Activated naive CD8-positive, alpha-beta T cell treated with anti-CD3 and anti-CD28 coated beads for 36 hours (primary cell): ENCODE measurements at places on chromosomes 16 and 17. TPM values are rescaled to one million over a fixed set of nuclear protein-coding genes. Genes with fewer than 3 reads are reported as not detected.

DNA sequence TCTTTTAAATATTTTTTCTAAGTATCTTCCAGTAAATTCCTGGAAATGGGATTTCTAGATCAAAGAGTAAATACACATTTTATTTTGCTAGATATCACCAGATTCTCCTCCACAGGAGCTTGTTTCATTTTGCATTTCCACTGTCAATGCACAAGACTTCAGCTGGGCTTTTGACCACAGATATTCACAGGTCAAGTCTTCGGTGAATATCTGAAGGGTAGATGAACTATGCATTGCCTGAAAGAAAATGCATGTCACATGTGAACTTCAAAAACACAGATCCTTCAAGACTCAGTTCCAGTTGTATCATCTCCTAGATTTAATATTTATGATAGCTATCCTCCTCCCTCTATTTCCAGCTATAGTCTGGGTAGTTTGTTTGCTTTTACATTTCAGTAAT, 963.6 kb upstream of the GOT2 start:
- H3K36me3 ChIP-seq, result no peaks in the 10 kb centered on the region
- H3K27ac ChIP-seq, result no peak overlapping the region
- H3K4me3 ChIP-seq, result no peak overlapping the region
- no peak for DNase-seq
- no peaks in the 10 kb centered on the region for H3K27me3 ChIP-seq

The CLDN6 gene
- not detected for total RNA-seq

The CES3 gene
- total RNA-seq, result 0.43 TPM

DNA sequence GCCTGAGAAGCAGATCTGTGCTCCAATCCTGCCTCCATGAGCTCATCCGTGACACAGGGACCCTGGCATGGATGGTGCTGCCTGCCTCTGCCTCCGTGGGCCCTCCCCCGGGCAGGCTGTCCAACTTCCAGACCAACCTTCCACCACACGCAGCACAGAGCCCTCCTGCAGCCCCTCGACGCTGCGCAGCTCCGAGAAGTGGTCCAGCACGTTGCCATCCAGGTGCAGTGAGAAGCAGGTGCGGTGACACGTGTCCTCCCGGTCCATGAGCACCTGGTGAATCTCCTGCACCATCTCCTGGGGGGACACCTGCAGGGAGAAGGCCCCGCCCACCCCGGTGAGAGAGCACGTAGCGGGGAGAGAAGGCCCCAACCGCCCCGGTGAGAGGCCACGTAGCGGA, 8.4 kb downstream of the CLUH start:
- H3K4me1 ChIP-seq, result peaks cover 4% of the 10 kb centered on the region
- no peaks in the 10 kb centered on the region for H3K27me3 ChIP-seq
- no peak overlapping the region for H3K27ac ChIP-seq
- no peak overlapping the region for H3K4me3 ChIP-seq

DNA sequence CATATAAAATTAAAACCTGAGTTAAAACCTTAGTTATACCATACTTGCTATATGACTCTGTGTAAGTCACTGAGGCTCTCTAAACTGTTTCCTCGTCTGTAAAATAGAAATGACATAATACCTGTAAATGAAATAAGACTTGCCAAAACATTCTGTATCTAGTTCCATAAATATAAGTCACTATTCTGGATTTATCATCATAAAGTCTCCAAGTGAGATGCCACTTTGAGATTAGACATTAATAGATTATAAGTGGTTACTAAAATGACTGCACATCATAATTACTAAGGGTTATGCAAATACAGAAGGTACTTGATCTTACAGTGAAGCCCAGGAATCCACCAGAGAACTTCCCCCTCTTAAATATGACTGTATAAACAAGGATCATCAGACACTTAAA, 12.0 kb upstream of the BRIP1 start:
- no peaks in the 10 kb centered on the region for H3K27me3 ChIP-seq
- H3K4me3 ChIP-seq, result no peak overlapping the region
- H3K4me1 ChIP-seq, result no peaks in the 10 kb centered on the region
- peaks cover 14% of the 10 kb centered on the region for H3K36me3 ChIP-seq
- no peak overlapping the region for H3K27ac ChIP-seq

DNA sequence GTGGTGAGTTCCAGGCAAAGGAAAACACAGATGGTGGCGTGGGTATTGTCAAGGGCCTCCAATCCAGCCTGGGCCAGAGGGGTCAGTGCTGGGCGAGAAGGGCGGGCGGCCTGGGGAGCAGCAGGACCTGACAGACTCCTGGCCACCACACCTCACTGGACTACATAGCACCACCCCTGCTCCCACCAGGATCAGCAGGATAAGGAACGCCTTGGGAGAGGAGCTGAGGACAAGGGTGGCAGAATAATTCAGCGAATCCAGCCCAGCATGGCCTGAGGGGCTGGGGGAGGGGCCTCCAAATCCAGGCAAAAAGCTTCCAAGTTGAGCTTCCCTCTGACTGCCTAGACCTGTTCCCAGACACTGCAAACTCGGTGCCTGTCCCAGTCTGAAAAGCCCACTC, 6.5 kb downstream of the DLX4 start:
- peaks cover 67% of the 10 kb centered on the region for H3K27me3 ChIP-seq
- H3K4me3 ChIP-seq, result no peak overlapping the region
- no peak for DNase-seq
- no peak overlapping the region for H3K27ac ChIP-seq
- H3K36me3 ChIP-seq, result no peaks in the 10 kb centered on the region

GRCh38 chr16:76502063-76502462, 224.9 kb downstream of the CNTNAP4 start:
- no peaks in the 10 kb centered on the region for H3K36me3 ChIP-seq
- no peaks in the 10 kb centered on the region for H3K4me1 ChIP-seq

The CLEC18A gene
- not detected for total RNA-seq

GRCh38 chr16:77063676-77064016, 127.3 kb upstream of the MON1B start:
- no peak for DNase-seq
- no peaks in the 10 kb centered on the region for H3K36me3 ChIP-seq
- H3K4me1 ChIP-seq, result no peaks in the 10 kb centered on the region
- H3K27ac ChIP-seq, result no peak overlapping the region
- peaks cover 13% of the 10 kb centered on the region for H3K27me3 ChIP-seq
- no peak overlapping the region for H3K4me3 ChIP-seq

DNA sequence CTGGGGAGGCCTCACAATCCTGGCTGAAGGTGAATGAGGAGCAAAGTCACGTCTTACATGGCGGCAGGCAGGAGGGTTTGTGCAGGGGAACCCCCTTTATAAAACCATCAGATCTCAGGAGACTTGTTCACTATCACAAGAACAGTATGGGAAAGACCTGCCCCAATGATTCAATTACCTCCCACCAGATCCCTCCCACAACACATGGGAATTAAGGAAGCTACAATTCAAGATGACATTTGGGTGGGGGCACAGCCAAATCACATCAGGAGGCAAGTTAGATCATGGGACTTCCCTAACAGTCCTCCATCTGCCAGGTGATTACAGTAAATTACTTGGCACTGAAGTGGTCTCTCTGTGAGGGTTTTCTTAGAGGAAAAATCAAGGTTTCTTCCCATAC, 5.3 kb downstream of the TMEM114 start:
- no peak overlapping the region for H3K27ac ChIP-seq
- no peak overlapping the region for H3K4me3 ChIP-seq
- H3K27me3 ChIP-seq, result peaks cover 43% of the 10 kb centered on the region
- H3K4me1 ChIP-seq, result peaks cover 5% of the 10 kb centered on the region

DNA sequence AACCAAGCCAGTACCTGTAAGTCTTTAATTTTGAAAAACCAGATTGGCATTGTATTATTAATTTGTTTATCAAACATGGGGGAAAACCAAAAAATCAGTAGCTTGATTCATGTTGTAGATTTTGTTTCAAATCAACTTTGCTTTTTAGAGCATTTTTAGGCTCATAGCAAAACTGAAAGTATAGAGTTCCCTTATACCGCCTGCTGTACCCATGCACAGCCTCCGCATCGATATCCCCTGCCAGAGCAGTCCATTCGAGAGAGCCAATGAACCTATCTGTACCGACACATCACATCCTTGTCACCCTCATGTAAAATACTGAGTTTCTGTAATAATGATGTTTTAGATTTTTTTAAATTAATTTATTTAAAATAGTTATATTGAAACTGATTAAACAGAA, 16.2 kb upstream of the MRC2 start:
- H3K4me1 ChIP-seq, result peaks cover 6% of the 10 kb centered on the region
- H3K36me3 ChIP-seq, result peaks cover 28% of the 10 kb centered on the region
- DNase-seq, result no peak
- no peak overlapping the region for H3K4me3 ChIP-seq

The TMEM100 gene
- not detected for total RNA-seq

The HBA2 gene
- not detected for total RNA-seq

The KRTAP2-4 gene
- not detected for total RNA-seq

DNA sequence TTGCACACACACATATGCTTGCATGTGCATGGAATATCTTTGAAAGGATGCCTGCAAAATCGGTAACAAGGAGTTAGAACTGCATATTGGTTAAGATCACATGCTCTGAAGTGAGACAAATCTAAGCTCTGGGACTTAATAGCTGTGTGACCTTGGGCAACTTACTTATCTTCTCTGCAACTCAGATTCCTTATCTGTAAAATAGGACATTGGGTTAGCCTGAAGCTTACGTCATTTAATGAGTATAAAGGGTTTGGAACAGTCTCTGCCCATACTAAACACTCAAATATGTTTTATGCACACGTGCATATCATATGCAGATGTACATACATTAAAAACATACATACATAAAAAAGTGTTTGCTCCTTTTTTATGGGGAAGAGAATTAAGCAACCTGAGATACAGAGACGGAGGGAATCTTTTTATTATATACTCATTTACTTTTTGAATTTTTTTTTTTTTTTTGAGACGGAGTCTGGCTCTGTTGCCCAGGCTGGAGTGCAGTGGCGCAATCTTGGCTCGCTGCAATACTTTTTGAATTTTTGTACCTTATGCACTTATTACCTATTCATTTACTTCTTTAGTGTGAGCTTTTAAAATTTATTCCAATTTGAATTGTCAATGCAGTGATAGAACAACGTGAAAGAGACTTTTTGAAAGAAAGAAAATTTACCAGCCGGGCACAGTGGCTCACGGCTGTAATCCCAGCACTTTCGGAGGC, 206.2 kb downstream of the CCDC182 start:
- no peak overlapping the region for H3K27ac ChIP-seq
- H3K27me3 ChIP-seq, result no peaks in the 10 kb centered on the region
- no peak for DNase-seq
- H3K36me3 ChIP-seq, result peaks cover 2% of the 10 kb centered on the region
- H3K4me3 ChIP-seq, result no peak overlapping the region

DNA sequence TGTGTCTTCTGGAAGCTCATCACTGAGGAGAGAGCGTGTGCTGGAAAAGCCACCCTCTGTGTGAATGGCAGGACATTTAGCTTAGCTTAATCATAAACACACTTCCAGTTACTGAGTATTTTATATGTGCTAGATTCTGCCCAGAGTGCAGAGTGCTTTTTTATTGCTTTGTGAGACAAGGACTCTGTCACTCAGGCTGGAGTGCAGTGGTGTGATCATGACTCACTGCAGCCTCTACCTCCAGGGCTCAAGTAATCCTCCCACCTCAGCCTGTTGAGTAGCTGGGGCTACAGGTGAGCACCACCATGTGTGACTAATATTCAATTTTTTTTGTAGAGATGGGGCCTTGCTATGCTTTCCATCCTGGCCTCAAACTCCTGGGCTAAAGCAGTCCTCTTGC, 61.4 kb upstream of the IRX3 start:
- no peak overlapping the region for H3K4me3 ChIP-seq
- H3K27me3 ChIP-seq, result peaks cover 24% of the 10 kb centered on the region
- DNase-seq, result no peak
- no peaks in the 10 kb centered on the region for H3K4me1 ChIP-seq

DNA sequence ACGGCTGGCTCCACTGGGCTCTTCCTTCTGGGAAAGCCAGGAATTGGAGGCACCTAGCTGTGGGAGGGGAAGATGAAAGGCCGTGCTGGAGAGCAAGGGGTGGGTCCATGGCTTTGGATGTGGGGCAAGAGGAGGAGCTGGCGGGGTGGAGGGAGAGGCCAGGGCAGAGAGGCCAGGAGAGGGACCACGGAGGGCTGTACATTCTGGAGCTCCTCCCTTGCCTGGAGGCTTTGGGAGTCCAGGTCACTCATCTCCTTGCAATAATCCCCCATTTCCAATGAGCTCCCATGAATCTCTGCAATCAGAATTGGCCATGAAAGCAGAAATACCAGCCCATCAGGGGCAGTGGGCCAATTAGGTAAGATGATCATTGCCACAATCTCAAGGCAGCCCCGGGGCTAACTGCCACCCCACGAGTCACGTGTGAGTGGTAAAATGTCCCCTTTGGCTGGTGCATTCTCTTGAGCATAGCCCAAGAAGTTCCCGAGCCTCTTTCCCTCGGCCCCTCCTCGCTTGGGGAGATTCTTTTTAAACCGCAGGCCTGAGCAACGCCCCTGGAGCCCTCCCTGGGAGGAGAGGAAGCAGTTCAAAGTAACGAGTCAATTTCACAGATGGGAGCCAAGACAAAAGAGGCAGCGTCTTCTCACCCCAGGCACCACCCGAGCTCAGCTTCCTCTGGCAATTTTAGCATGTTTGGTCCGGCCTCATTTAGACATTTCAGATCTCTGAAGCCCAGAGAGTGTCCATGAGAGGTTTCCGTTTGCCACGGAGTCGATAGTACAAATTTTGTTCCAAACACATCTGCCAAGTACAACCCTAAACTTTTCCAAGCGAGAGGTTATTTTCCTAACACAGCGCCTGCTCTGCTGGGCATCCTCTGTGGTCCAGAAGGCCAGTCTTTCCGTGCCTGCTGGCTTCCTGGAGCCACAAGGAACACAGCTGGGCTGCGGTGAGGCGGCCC, 13.4 kb downstream of the RTN4RL1 start:
- no peak for DNase-seq
- no peak overlapping the region for H3K4me3 ChIP-seq
- no peaks in the 10 kb centered on the region for H3K27me3 ChIP-seq

GRCh38 chr16:10824111-10824893, 5.7 kb upstream of the TVP23A start:
- no peaks in the 10 kb centered on the region for H3K4me1 ChIP-seq
- H3K27ac ChIP-seq, result no peak overlapping the region
- peaks cover 4% of the 10 kb centered on the region for H3K27me3 ChIP-seq
- H3K4me3 ChIP-seq, result no peak overlapping the region

GRCh38 chr16:14310519-14310991, 239.4 kb downstream of the MRTFB start:
- H3K4me1 ChIP-seq, result peaks cover 34% of the 10 kb centered on the region
- no peak overlapping the region for H3K27ac ChIP-seq
- H3K36me3 ChIP-seq, result no peaks in the 10 kb centered on the region
- no peak overlapping the region for H3K4me3 ChIP-seq
- no peak for DNase-seq

The INPP5K gene
- 18.1 TPM for total RNA-seq

The P2RX5 gene
- 32.0 TPM for total RNA-seq

The SLC16A13 gene
- total RNA-seq, result 6.2 TPM

GRCh38 chr16:73287859-73288405, 240.0 kb upstream of the ZFHX3 start:
- H3K4me1 ChIP-seq, result no peaks in the 10 kb centered on the region
- no peak overlapping the region for H3K27ac ChIP-seq
- H3K27me3 ChIP-seq, result peaks cover 8% of the 10 kb centered on the region
- no peaks in the 10 kb centered on the region for H3K36me3 ChIP-seq
- DNase-seq, result no peak
